ENCODE measurements at places on chromosomes 13 and 19.
A peak's percentile ranks its signal among the peaks of the same experiment; 100 is the strongest.

DNA sequence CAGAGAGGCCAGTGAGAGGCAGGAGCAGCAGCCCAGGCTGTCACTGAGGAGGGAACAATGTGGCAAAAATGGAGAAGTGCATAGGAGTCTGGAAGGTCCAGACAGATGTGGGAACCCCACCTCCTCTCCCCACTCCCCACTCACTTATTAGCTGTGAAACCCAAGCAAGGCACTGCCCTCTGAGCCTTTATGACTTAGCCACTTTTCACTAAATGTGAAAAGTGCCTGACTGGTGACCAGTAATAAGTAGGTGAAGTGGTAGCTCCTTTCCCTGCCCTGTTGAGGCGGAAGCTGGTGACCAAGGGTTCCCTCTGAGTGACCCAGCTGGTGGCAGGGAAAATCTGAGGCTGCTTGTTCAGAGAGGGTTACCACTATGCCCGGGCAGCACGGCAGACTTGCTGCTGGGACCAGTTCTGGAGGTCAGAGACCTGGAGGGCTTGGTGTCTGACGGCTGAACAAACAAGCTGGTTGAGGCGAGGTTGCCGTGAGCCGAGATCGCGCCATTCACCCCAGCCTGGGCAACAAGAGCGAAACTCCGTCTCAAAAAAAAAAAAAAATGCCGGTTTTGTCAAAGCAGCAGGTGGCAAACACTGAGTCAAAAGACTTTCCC is 80.0 kb downstream of the ZNF429 start:
- DNase-seq, result no peak

- peak; percentile 74 for DNase-seq
These were observed 4.8 kb downstream of the RPS16 start for GRCh38 chr19:39430675-39431593.

DNA sequence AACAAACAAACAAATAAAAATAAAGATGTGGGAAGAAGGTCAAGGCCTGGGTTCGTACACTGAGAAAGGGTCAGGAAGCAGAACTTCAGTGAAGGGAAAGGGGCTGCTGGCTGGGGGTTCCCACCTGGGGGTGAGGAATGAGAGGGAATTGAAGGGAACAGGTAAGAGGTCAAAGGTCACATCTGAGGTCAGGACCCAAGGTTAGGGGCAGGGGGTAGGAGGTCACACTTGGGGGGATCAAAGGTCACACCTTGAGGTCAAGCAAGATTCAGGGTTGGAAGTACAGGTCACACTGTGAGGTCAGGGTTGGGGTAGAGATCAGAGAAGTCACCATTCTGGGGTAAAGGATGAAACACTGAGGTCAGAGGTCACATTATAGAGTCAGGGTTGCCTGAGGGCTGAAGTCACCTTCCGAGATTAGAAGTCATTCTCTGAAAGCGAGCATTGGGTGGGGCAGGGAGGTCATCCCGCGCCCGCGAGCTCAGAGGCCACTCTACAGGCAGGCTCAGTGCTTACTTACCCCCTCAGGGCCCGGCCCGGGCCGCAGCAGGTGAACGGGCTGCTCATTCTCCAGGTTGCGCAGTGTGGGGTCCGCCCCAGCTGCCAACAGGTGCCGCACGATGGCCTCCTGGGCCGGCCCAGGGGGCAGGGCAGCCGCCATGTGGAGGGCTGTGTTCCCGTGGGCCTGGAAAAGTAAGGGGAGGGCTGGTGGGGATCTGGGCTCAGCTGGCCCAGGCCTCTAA is 10.8 kb downstream of the NFKBID start:
- DNase-seq, result no peak

DNA sequence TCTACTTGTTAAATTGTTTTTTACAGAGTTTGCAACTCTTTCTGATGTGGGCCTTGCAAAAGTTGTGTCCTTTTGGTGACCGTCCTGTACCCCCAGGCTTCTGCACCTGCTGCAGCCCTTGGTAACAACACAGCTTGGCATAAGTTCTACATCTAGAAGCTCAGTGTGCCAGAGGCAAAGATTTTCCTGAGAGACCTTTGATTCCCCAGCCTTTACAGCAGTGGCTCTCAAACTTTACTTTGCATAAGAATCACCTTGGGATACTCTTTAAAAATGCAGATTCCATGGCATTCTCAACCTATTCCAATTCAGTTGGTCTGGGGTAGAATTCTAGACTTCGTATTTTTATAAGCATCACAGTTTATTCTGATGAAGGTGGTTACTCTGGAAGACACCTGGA is 260.9 kb downstream of the DCT start:
- DNase-seq, result no peak

DNA sequence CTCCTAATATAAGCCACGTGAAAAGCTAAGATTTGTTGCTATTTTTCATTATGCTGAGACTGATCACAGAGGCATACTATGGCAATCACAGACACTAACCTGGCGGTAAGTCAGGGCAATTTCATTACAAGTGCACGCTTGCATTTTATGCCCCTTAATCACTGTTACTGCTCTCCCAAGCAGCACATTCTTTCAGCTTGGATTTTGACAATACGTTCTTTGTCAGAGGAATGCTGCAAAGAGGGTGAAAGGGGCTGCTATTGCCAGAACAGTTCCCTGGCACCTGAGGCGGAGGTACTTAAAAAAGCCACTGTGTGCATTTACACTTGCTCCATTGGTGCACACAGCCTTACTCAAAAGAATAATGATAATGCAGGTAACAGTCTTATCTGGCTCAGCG is 346.6 kb downstream of the RFC3 start:
- DNase-seq, result no peak

GRCh38 chr13:60275208-60275607 is 111.5 kb upstream of the DIAPH3 start:
- no peak for DNase-seq

GRCh38 chr19:51803967-51804366 is 9.0 kb downstream of the FPR3 start:
- DNase-seq, result no peak

DNA sequence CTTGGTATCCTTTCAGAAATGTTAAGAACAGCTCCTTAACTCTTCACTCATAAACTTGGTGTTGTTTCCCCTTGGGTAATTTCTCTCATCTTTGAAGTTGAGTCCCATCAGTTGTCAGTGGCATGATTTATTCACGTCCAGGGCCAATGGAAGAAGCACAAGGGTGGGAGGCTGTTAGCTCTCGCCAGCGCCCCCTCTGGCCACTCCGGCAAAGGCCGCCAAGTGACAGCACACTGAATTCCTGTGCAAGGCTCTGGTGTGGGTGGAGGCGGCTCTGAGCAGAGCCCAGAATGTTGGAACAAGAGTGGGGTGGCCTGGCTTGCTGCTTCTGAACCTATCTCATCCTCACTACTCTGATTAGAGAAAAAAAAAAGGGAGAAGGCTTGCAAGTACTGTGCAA is 13.1 kb upstream of the MEDAG start:
- DNase-seq, result peak; percentile 32

DNA sequence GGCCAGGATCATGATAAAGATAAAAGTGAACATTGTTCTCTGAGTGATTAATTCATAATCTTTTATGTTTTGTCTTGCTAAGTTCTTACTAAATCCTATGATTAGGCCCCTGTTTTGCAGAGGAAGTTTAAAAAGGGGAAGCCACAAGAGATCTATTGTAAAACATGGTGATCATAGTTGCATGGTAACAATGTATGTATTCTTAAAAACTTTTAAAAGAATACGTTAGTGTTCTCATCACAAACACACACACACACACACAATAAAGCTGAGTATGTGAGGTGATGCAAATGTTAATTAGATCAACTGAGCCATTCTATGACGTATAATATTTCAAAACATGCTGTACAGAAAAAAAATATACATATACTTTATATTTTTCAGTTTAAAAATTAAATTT is 51.2 kb downstream of the MBD3L2B start:
- DNase-seq, result no peak

- no peak for DNase-seq
These were observed 49.5 kb upstream of the STK24 start for GRCh38 chr13:98626298-98626935.

DNA sequence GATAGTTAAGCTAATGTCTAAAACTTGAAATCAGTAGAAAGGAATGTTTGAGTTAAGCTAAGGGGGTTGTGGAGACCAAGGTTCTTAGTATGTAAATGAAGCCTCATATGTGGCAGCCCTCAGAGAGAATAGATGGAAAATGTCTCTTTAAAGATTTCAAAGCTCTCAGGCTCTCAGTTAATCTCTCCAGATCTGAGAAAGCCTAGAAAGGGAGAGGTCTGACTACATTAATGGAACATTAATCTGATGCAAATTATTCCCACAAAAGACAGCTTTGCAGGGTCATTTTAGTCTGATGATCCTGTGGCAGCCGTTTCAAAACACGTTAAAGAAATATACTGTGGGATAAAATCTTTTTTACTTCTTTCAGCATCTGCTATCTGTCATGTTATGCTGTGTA is 267.0 kb downstream of the SLC7A1 start:
- no peak for DNase-seq

DNA sequence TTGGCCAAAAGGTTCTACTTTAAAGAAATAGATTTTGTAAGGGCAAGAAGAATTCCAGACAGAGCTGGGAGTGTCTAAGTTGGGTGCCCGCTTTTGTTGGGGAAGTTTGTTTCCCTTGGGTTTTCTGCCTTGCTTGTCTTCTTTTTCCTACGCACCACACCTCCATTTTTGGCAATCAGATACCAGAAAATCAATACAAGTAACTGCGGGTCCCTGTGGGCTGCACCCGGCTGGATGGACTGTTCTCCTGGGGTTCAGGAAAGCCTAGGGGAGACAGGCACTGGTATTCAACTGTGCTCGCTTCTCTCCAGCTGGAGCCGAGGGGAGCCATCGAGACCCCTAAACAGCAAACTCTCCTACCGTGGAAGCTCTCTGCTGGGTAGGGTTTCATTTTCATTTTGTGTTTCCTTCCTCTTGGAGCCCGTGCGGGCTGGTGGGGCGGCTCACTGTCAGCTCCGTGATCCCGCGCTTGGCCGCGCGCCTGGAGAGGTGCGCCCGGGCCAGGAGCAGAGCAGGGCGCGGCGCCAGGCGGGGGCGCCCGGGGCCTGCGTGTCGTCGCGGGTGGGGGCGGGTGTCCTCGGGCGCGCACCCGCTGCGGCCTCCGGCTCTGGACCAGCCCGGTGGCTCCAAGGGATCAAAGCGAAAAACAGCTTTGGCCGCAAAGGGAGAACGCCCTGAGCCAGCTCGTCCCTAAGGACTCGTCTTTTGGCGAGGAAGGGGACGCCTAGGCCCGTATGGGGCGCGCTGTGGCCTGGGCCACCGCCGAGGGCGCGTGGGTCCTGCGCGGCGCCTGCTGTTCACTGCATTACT is 347.2 kb downstream of the ZNF536 start:
- peak; percentile 26 for DNase-seq

- DNase-seq, result peak; percentile 29
These were observed 104.7 kb upstream of the KL start for GRCh38 chr13:32911506-32911905.

GRCh38 chr13:60463787-60464186 is 66.8 kb downstream of the TDRD3 start:
- no peak for DNase-seq

GRCh38 chr19:3768015-3768747 is 3.8 kb downstream of the RAX2 start:
- no peak for DNase-seq

DNA sequence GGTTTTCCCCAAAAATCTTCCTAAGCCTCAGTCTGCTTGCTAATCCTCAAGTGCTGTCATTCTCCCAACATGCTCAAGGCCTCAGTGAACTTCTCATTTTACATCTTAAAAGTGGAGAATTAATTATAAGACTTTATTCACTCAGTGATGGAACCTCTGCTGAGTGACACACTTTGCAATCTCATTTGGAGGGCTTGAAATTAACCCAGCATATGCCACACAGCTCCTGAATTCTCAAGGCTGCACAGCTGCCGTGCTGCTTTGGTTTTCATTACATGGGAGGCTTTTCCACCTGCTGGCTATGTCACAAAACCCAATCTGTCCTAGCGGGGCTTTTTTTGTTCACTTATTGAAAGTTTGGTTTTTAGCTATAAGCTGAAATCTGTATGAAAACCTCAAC is 28.3 kb upstream of the SERPINE3 start:
- no peak for DNase-seq

DNA sequence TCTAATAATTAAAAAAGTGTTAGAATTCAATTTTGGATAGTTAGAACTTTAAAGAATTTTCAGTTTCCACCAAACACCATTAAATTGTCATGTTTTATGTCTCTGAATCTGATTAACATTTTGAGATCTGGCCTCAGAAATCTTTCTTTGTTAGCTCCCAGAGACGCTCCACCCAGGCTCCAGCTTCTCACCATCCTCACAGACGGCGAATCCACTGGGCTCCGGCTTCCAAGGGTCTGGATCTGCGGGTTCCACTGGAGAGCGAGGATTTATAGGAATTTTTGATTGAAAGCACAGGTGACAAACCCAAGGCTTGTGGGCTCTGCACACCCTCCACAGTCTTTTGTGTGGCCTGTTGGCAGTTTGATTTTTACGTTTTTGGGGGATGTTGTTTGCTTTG is 160.6 kb downstream of the URI1 start:
- no peak for DNase-seq

GRCh38 chr13:49357694-49358093 is 86.2 kb downstream of the CAB39L start:
- DNase-seq, result no peak

DNA sequence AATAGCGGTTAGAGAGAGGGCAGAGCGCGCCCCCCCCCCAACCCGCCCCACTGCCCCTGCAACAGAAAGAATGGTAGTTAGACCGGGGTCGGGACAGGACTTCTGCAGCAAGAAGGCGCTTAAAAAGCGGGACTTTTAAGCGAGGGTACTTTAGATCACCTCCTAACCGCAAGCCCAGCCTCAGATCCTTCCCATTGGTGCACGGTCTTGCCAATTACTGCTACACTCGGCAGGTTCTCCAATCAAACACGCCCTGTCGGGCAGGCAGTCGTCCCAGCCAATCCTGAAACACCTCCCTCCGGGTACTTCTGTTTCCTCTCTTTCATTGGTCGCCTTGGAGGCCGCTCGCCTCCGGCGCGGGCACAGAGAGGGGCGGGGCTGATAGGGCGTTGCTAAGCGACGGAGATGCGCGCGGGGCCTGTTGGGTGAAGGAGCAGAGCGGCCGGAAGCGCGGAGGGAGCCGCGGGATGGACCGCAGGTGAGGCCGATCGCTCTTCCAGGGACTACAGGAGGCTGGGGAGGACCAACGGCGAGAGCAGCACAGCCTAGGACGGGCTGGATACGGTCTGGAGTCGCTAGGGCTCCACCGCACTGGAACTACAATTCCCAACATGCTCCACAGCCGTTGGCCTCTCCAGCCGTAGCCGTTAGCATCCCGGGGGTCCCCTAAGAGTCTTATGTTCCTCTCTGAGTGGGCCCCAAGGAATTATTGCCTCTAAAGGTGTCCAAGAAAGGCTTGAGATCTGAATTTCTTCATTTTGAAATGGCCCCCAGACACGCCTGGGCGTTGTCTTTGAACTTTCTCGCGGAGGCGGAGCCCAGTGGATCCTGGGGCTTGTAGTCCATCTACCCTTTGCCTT is at the start of gene PROSER3:
Gene PROSER3 (plus strand): TSS at position 428 of the 860 bp plus-strand sequence. CDS start 40 bp downstream, at position 468.
- peak; percentile 98 for DNase-seq

Measured in stimulated activated CD4-positive, alpha-beta T cell treated with anti-CD3 and anti-CD28 coated beads, Interleukin-15, amount 100 ng/mL, for 24 hours (primary cell).